ENCODE measurements at places on chromosomes 7 and 10.

GRCh38 chr7:149856583-149856982, 17.2 kb upstream of the ATP6V0E2 start:
- no peak for DNase-seq

GRCh38 chr10:124065382-124066125, 27.8 kb downstream of the CHST15 start:
- DNase-seq, result no peak

DNA sequence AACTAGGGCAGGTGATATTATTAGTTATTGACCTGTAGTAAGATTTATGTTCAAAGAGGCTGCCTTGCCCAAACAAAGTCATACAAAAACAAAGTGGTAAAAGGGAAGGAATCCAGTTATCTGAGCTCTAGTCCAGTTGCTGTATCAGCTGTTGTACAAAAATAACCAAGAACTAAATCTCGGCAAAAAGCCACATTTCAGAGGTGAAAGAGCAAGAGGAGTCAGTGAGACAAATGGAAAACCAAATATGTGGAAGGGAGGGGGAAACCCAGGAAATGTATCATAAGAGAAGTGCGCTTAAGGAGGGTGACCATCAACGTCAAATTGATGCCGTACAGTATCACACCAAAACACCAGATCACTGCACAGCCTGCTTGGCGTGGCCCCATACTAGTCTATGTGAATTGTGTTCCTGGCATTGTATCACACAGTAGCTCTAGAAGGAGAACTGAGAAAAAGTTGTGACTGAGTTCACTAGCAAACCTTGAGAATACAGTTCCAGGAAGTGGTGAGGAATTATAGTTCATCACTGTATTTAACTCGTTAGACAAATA, 6.4 kb downstream of the AGBL3 start:
- no peak for DNase-seq

DNA sequence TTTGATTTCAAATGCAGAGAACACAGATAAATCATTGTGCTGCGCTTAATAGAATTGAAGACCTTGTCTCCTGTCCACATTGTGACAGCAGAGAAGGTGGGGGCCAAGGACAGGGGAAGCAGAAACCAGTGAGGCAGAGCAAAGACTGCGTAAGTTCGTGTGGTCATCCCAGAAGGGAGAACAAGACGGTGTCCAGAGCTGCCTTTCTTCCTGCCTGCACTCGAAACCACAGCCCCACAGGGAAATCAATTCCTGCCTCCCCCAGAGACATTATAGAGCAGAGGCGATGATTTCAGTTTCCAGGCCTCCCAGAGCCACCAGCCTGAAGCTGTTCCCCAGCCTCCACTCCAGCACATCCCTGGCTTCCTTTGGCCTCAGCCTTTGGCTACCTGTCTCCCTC, 39.7 kb upstream of the UCN3 start:
- no peak for DNase-seq

DNA sequence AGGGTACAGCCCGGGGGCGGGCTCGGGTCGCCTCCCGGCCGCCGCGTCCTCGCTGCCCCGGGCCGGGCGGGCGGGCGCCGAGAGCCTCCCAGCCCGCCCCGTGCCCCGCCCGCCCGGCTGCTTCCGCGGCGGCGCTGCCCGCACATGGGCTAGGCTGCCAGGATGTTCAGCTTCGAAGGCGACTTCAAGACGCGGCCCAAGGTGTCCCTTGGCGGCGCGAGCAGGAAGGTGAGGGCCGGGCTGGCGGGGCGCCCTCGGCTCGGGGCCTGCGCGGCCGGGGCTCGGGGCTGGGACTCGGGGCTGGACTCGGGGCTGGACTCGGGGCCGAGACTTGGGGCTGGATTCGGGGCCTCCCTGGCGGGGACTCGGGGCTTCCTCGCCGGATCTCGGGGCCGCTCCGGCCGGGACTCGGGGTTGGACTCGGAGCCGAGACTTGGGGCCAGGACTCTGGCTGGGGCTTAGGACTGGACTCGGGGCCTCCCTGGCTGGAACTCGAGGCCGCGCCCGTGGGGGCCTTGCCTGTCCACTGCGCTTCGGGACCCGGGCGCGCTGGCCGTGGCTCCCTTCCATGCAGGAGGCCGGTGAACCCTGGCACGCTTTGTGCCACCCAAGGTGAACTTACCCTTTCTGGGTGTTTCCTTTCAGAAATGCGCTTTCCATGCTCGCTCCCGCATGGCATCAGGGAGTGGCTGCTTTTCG, 534 bp downstream of the UBE3C start:
- DNase-seq, result peak; percentile 54

DNA sequence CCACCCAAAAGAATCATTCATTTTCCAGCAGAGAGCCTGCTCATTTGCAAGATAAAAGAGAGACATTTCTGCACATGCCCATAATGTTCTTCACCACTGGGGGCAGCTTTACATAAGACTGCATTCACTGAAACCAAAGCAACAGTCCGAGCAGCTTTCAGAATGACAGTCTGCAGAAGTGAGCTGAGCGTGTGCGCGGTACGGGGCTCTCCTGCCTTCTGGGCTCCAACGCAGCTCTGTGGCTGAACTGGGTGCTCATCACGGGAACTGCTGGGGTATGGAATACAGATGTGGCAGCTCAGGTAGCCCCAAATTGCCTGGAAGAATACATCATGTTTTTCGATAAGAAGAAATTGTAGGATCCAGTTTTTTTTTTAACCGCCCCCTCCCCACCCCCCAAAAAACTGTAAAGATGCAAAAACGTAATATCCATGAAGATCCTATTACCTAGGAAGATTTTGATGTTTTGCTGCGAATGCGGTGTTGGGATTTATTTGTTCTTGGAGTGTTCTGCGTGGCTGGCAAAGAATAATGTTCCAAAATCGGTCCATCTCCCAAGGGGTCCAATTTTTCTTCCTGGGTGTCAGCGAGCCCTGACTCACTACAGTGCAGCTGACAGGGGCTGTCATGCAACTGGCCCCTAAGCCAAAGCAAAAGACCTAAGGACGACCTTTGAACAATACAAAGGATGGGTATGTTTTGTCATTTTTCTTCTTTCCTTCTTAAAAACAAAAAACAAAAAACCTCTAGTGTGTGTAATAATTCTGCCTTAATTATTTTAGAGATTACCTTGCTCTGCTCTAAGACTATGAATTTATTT, at the start of gene LRRTM3:
TSS of gene LRRTM3 (plus strand) at position 141 of the 820 bp plus-strand sequence.
- DNase-seq, result peak; percentile 61

- no peak for DNase-seq
Observed at GRCh38 chr10:35349389-35349915, 13.1 kb downstream of the CCNY start.

DNA sequence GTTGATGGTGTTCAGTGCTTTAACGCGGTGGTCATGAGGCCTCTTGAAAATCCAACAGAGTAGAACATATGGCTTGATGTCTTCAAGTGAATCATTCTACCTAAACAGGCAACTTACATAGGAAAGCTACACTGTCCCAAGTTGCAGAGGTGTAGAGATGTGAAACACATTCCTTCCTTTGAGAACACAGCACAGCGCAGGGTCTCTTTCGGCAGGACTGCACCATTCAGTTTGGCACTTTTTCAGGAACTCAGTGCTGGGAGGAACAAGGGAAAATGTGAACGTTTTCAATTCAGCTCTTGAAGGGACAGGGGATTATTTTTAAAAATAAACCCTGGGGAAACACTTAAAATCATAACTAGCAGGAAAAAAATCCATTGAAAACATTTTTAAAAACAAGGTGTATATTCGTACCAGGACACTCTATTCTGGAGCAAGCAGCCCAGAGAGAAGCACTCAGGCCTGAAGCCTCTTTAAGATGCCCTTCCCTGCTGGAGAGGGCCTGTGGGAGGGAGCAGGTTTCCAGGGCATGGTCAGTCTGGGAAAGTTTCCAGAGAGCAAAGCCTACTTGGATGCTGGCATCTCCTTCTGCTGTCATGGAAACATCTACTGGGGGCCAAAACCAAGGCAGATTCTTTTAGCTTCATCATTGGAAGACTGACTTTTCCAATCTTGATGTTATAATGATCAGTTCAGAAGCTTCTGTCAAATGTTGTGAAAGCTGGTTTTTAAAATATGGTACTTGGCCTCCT, 60.4 kb upstream of the NPVF start:
- no peak for DNase-seq

GRCh38 chr7:28570970-28571288, 158.6 kb downstream of the CREB5 start:
- DNase-seq, result peak; percentile 22

DNA sequence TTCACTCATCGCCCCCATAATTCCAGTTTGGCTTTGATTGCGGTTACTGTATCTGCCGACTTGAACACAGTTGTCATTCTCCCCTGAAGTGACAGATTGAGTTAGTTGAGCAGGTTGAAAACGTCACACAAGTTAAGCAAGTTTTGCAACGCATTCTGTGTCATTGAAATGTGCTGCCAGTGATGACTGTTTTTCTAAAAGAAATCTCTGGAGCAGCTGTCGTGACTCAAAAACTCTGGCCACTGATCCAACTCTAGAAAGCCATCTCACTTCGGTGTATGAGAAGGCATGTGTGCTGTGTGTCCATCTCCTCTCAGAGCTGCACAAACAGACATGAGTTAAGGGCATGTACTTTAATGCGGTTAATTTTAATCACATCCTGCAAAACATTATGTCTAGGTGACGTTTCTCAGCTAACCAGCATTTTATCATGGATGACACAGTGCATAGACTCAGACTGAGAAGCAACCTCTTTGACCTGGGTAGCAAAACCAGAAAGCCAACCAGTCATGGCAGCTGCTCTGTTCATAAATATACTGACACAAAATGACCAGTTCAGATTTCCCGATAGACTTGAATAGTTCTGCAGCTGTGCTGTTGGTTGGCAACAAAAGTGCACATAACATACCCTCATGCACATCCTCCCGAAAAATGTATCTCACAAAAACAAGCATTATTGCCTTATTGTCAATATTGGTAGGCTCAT, 69.3 kb downstream of the CSTF2T start:
- DNase-seq, result no peak

GRCh38 chr10:50561816-50562215, 61.9 kb downstream of the SGMS1 start:
- no peak for DNase-seq

GRCh38 chr10:123774132-123774742, 108.1 kb downstream of the GPR26 start:
- DNase-seq, result no peak

GRCh38 chr10:33260403-33261149, 73.9 kb downstream of the NRP1 start:
- no peak for DNase-seq
